ENCODE measurements at places on chromosomes 7 and 10. TPM values are rescaled to one million over a fixed set of nuclear protein-coding genes. Genes with fewer than 3 reads are reported as not detected.

GRCh38 chr10:62763155-62763554 is 41.4 kb upstream of the ADO start:
- no peak for DNase-seq

DNA sequence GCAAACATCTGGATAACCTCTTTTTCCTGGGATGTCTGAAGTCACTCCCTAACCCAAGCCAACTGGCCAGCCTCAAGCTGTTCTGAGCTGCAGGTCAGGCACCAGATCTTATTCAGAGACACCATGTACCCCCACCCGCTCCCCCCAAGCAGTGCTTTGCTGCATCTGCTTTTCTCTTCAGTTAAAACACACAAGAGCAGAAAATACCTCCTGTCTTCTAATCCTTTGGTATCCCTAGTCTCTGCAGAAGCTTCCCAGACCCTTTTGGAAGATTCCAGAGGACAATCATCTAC is 3.0 kb downstream of the ZNF488 start:
- DNase-seq: no peak

GRCh38 chr10:63205421-63205820 is 72.3 kb downstream of the NRBF2 start:
- DNase-seq: no peak

DNA sequence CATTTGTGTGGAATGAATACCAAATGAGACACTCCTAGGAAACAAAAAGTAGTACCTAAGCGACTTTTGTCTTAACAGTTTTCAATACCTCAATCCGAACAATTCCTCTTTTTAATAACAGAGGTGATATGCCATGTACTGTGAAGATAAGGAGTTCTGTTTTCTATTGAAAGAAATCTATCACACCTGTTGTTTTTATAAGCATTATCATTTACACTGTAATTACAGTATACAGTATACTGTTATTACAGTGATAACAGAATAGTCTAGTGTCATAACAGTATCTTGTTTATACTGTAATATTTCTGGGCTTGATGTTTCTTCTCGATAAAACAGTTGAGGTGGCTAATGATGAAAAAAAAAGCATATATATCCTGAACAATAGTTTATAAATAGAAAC is 9.4 kb upstream of the RHOBTB1 start:
- DNase-seq: no peak

Gene VAX1
- polyA plus RNA-seq: not detected

DNA sequence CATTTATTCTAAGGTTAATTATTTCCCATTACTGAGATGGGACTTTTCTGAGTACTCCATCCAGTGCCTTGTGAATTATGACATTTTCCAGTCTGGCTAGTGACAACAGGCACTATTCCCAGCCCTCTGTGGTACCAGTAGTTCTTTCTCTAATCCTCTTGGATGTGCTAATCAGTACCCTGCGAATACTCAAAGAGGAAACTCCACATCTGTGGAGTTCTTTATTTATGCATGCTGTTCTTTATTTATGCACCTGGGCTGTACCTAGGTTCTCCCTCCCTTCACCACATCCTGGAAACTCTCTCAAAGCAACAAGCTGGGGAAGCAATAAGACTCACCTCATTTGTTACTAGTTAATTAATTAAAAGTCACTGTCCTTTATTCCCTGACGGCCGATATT is 83.5 kb downstream of the TSPAN12 start:
- no peak for DNase-seq

Gene GNAT3
- polyA plus RNA-seq: not detected

Gene FAM25G
- not detected for polyA plus RNA-seq

DNA sequence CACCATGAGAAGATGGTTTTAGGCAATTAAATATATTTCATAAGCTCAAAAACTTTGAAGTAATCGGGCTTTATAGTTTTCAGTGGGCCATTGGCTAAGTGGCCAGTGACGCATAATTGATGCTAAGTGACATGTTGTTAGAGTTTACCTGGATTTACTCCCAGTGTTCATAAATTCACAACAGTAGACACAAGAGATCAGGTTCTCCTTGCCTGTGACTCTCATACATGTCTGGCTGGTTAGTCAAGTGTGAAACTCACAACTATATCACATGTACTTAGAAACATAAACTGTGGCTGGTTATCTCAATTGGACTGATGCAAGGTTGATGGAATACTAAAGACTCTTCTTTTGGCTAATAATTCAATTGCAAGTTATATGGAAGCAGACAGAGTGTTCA is 26.2 kb downstream of the ASB15 start:
- no peak for DNase-seq

DNA sequence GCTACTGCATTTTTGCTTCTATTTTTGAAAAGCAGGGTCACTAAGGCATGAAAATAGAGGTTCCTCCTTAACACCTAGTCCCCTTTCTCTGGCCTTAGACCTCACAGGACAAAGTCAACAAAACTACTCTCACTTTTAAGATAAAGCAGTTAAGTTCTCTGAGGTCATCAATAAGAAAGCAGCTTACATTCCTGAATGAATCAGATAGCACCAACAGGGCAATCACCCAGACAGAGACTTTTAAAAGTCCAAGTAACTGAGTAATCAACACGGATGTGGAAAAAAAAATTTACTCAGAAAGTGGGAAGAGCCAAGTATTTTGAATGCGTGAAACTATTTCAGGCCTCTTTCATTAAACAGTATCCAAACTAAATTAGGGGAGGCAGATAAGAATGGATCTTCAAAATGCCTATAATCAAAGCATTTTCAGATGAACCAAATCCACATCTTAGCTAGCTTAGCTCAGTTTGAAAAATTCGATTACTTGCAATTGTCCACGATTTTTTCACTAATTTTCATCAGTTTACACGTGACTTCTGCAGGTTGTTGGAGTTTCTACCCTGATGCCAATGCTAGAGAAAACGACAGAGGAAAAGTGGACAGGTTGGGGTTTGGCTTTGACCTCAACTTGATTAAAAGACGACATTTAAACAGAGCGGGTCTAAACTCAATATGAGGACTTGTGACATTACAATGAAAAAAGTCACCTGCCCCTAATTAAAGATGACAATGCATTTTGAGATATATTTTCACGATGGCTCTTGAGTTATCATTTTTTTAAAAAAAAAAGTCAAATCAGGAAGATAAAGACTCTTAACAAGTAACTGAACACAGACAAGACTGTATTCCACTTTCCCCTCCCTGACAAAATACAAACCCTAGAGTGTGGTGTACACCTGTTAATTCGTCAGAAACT is 1.6 kb downstream of the BEND7 start:
- no peak for DNase-seq

- no peak for DNase-seq
Observed at GRCh38 chr10:122847782-122848604, 2.3 kb upstream of the CUZD1 start.

DNA sequence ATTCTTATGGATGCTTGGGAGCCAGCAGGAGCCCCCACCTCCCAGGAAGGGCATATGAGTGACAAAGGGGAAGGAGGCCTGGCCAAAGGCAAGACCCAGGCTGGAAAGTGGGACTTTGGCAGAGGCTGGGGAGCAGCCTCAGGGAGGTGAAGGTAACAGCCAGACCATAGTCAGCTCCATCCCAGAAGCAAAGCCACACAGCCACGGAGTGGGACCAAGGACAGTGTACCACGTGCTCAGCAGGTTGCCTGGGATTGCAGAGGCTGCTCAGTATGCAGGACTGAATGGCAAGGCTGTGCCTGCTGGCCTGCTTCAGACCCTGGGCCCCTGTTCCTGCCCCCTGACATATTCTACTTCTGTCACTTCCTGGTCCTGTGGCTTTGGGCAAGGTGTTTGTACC is 17.6 kb upstream of the GPR26 start:
- DNase-seq: no peak

DNA sequence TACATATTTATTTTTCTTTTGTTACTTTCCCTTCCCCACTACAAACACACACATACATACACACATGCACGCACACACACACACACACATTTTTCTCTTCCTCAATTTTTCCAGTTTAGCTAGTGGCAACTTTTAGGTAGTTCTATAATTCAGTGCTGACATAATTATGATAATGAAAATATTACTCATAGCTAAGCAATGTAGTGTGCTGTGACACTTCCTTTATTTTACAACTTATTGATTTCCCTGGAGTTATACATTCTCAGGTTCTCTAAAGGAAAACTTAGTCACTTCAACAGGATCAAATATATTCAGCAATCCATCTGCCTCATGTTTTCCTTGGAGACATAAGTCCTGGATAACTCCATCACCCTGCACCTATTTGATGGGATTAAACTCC is 151.6 kb downstream of the CACNA2D1 start:
- no peak for DNase-seq

DNA sequence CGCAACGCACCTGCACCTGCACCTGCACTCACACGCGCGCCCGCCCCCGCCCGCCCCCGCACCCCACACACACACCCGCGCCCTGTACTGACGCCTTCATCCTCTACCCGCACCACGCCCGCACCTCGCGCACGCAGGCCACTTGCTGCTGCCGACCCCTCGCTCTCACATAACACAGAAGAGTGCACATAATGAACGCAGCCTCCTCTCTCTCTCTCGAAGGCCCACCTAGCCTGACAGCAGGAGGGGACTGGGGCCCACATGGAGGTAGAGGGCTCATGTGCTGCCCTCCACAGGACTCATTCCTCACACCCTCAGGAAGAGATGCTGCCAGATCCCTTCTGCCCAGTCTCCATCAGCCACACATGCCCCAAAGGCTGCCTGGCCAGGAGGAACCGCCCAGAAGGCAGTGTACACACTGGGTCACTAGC is 432 bp upstream of the CAMK2B start:
- DNase-seq: no peak

DNA sequence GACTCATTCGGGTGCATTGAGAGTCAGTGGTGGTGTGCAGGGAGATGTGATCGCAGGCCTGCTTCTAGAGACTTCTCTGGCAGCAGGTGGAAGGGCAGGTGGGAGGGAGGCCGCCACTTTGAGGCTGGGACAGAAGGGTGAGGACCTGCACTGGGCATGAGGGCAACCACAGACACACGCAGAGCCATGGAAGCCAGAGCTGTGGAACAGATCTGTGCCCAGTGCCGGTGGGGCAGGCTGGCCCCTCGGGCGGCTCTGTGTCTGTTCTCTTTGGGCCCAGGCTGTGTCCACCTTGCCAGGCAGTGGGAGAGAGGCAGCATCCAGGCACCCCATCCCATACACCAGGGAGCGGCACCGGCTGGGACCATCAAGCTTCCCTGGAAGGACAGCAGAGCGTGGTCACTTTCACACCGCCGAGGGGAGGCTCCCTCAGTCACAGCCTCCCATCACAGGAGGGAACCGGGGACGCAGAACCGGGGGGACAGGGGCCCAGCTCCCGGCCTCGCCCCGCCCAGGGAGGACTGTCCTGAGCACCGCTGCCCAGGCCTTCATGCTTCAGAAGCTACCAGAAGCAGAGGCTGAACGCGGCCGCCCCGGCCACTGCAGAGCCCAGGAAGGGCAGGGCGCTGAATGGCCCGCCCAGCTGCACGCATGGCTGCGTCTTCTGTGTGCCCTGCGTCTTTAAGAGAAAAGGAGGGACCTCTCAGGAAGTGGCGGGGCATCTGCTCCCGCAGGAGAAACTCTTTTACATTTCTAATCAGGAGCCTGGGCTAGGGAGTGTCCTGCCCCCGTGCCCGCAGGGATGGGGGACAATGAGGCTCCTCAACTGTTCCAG is 32.1 kb downstream of the EN2 start:
- no peak for DNase-seq

DNA sequence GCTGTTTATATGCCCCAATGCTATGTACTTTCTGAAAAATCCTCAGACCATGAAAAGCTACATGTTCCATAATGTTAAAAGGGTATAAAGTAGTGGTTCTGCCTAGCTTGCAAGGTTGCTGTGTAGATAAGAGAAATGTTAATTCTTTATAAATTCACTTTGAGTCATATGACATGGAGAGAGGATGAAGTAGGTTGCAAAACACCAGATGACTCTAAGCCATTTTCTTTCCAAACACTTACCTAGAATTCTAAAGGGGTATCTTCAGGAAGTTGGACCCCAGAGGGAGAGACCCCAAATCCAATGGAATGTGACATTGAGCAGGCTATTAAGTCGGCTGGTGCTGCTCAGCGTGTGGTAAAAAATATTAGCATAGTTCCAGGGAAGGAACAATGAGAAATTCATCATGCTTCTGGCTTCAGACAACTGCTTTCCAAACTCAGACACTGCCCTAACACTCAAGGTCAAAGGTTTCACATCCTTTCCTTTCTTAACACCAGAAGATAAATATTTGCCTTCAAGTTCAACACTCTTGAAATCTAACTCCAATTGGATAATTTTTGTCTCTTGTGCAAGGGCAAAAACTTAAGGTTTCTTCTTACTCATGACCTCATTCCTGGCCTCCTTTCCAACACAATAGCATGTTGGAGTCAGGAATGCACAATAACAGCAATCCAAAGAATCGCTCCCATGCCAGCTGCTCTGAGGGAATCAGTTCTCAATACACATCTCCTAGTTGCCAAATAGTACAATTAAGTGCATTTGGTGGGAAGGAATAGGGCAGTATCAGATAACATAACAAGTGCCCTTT is 100.7 kb upstream of the AFAP1L2 start:
- peak; percentile 79 for DNase-seq

DNA sequence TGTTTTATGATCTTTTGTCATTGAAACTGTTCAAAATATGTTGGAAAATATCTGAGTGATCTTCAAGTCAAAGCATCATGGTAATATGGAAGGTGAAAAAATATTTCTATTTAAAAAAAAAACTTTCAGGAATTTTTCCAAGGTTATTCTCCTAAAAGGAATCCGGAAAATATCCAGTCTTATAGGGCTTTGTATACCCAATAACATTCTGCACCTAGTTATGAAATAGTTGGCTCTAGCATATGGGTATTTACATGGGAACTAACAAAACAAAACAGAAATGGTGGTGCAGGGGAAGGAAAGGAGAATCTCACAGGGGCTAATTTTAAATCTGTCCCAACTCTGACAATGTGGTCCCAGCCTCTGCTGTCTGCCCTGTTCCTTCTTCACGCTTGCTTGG is 167.1 kb upstream of the RHEB start:
- DNase-seq: no peak

- no peak for DNase-seq
Observed at GRCh38 chr7:45088821-45089340, at the start of gene NACAD. Gene NACAD (minus strand): TSS chr7:45088969. CDS start chr7:45088894, 75 bp downstream.

Gene HEPACAM2
- polyA plus RNA-seq: not detected

GRCh38 chr10:14822879-14823755 is 14.7 kb downstream of the CDNF start:
- peak; percentile 20 for DNase-seq

DNA sequence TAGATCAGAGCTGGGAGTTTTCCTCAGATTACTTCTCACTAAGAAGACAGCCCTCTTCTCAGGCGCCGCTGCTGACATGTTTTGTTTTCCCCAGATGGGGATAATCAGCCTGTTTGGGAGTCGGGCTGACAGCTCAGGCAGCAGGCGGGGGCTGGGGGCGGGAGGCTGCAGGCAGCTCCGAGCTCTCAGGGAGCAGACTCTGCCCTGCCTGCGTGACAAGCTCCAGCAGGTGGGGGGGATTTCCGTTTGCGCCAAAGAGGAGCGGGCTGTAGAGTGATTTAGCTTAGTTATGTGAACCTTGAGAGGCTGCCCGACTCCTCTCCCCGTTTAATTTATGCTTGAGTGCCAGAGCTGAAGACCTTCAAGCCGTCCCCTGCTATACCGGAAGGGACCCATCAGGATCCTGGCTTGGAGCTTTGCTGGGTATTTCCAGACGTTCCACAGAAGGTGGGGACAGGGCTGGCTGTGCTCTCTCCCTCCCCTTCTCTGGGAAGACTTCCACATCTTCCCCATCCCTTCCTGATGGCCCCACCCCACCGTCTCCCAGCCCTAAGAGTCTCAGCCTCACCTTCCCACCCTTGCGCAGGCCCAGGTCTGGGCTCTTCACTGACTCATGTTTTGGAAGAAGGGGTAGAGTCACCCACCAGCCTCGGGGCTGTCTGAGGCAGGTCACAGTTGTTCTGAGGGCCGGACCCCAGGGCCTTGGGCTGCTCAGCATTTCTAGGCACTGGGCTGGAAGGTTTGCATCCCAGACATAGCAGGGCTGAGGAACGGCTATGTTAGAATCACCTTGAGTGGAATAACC is 24.7 kb upstream of the ADCYAP1R1 start:
- no peak for DNase-seq
